CD4-positive, alpha-beta T cell treated with Interleukin-17A for 1 hour (primary cell): ENCODE measurements at places on chromosomes 3 and 15.

DNA sequence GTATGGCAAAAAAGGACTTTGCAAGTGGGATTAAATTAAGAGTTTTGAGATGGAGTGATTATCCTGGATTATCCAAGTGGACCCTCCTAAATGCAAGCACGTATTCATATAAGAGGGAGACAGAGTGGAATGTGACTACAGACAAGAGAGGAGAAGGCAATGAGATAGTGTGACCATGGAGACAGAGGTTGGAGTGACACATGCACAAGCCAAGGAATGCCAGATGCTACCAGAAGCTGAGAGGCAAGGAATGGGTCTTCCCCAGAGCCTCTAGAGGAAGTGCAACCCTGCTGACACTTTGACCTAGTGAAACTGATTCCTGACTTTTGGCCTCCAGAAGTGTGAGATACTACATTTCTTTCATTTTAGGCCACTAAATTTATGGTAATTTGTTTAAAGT, 117.2 kb downstream of the UACA start:
- DNase-seq = no peak

- DNase-seq = peak; percentile 73
These were observed 30.2 kb upstream of the ZNF609 start for GRCh38 chr15:64430000-64430735.

GRCh38 chr3:106025151-106025722, 156.4 kb upstream of the CBLB start:
- DNase-seq = no peak

DNA sequence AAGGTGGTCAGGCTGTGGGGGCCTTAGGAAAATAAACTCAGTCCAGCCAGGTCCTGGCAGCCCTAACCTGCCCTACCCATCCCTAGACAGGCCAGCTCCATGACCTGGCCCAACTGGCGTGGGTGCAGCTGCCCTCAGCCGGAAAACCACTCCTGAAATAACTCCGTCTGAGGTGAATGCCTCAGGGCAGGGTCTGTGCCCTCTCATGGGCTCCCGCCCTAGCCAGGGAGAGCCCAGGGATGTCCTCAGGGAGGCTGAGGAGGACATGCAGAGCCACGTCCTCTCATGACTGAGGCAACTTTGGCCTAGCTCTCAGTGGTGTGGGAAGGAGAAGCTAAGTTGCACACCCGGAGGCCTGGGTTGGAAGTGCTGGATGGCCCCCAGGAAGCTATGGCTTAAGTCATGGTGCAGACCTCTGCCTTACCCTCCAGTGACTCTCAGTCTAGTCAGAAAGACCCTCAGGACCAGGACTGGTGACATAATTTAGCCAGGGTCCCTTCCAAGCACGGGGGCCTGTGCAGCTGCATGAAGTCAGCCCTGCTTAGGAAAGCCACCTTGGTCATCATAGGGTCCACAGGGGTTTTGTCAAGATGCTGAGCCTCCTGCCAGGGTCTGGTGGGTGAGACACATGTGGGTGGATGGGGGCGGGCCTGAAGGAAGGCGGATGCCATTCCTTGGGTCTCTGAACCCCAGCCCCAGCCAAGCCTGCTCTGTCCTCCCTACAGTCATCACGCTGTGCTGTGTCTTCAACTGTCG, 7.4 kb downstream of the TMIE start:
- no peak for DNase-seq

- peak; percentile 12 for DNase-seq
These were observed 843 bp downstream of the GLCE start for GRCh38 chr15:69161079-69161877.

DNA sequence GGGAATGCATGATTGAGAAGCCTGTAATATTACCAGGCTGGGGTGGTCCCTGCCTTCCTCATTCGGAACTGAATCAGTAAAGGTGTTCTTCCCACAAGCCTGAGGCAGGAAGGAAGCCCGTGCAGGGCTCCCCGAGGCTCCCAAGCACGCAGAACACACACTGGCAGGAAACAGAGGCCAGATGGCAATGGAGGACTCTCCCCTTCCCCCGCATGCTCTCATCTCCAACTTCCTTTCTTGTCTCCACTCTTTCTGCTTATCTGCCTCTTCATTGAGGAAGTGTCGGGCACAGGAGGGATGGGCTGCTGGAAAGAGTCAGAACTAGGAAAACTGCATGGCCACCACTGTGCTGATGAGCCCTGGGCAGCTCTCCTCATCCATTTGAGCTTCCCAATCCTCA, 123.5 kb downstream of the NUP210 start:
- no peak for DNase-seq

- no peak for DNase-seq
These were observed 21.2 kb upstream of the LMOD3 start for GRCh38 chr3:69143612-69144011.

GRCh38 chr3:42562047-42562907, 19.5 kb downstream of the SEC22C start:
- no peak for DNase-seq

- DNase-seq = no peak
These were observed 39.6 kb upstream of the GPR149 start for GRCh38 chr3:154469585-154469984.

DNA sequence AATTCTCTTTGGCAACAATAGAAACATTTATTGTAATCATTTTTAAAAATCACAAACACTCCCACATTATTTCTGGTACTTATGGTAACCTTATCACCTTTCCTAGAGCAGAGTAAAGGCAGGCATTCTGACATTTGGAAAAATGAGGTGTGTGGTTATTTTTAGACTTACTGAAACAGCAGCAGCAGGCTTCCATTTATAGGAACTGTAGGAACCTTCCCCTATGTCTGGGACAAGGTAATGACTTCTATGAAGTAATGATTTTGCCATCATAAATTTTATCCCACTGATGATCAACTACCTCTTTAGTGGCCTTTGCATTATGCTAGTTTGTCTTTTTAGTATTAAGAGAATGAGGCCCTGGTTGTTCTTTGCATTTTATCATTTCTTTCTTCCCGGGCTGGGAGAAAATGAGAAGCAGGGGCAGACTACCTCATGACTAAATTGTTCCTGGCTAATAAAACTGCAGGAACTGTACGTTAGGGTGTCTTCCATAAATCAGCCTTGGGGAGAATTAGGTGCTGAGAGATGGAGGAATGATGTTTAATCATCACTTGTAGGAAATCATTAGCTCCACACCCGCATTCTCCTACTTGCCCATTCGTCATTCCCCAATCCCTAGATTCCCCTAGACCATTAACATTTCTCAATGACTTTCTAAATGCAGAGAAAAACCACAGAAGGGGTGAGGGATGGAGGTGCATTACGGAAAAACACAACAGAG, 680.3 kb downstream of the AGBL1 start:
- no peak for DNase-seq

DNA sequence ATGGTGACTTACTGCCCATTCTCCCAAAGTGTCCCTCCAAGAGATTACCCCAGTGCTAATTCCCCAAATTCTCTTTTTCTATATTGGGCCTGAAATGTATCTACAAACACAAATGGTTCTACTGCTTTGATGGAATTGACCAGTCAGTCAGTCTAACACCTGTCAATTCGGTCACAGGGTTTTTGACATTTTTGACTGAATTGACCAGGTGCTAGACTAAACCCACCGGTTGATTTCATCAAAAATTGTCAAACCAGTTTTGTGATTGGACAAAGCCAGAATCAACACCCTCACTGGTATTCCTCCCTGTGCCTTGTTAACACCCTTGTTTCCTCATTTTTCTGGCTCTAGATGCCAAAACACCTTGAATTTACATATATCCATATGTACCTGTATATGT, 398.4 kb upstream of the NR2F2 start:
- no peak for DNase-seq

GRCh38 chr15:44186705-44187104, 8.4 kb downstream of the FRMD5 start:
- DNase-seq = no peak

GRCh38 chr15:53917109-53917508, 61.1 kb upstream of the UNC13C start:
- DNase-seq = no peak

DNA sequence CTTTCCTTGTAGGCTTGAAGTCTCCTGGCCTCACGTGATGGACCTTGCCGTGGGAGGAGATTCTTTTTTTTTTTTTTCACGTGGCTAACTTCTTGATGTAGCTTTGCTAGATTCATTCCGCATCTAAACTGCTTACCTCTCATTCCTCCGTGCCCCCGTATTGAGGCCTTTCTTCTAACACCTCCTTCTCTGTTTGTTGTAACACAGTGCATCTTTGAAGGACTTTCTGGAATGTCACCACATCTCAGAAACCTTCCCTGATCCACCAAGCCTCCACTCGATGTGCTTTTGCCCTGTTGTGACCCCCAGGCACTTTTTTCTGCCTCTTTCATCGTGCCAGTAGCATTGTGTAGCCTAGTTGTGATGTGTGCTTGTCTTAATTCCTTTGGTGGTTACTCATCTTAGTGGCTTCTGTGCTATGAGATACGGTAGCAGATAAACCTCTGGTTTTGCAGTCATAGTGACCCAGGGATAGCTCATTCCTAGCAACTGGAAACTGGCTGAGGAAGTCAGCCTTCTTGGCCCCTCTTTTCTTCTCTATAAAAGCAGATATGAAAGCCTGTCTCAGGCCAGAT, 1.6 kb upstream of the BNC1 start:
- DNase-seq = no peak

- DNase-seq = no peak
These were observed 415.2 kb downstream of the RAP2B start for GRCh38 chr3:153577059-153577736.

DNA sequence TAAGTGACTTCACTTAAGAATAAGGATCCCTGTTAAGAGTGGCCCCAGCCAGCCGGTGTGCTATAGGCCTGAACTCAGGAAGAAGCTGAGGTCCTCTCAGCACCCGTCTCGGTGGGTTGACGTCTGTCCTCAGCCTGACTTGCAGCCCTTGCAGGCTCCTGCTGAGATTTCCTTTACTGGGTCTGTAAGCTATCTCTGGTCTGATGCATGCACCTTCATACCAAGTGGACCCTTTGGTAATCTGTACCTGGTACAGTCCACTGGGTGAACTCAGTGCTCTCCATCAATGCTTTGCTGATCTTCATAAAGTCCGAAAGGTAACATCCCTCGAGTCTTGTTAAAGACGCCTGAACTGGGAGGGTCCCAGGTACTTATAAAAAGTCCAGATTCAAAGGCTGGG, 212.0 kb upstream of the PPP2R3A start:
- no peak for DNase-seq

GRCh38 chr3:160768918-160769317, 12.9 kb downstream of the PPM1L start:
- DNase-seq = no peak

- no peak for DNase-seq
These were observed 127.8 kb downstream of the RBMS3 start for GRCh38 chr3:29408676-29409075.

- DNase-seq = no peak
These were observed 494.9 kb downstream of the DIPK2A start for GRCh38 chr3:144466540-144466939.

GRCh38 chr3:39499651-39500273, 32.3 kb downstream of the MOBP start:
- DNase-seq = no peak

DNA sequence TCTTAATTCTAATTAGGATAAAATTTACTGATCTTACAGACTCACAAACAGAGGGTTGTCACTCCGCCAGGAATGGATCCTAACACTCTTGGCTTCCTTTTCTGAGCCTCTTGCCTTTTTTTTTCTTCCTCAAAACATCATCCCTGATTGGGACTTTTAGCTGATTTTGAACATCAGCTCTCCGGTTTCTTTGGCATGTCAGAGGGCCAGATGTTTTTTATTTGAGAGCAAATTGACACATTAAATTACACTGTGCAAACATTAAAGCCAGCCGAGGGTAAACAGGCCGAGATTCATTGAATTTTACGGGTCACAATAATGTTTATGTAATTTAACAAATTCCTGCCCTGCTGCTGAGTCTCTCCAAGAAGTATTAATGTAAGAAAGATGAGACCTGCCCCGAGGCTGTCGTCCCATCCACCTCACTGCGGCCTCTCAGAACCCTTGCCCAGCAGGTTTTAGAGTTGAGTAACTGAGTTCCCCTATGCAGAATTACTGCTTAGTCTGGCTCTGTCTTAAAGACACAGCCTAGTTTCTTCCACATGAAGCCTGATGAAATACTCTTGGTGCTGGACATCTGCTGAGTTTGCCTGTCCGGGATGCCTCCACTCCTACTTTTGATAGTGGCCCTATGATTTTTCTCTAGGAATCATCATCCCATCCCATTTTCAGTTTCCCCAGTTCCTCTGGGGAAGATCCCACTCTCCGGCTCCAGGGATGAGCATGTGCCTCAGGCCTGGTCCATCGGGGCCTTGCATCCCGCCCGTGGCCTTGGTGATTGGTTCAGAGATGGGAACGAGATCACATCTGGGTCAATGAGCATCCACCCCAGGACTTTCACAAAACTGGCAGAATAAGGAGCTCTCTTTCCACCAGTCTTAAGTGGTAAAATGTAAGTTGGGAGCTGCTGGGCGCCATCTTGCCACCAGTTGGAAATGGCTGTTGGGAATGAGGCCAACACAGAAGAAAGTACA, 226.6 kb upstream of the TLE3 start:
- no peak for DNase-seq

DNA sequence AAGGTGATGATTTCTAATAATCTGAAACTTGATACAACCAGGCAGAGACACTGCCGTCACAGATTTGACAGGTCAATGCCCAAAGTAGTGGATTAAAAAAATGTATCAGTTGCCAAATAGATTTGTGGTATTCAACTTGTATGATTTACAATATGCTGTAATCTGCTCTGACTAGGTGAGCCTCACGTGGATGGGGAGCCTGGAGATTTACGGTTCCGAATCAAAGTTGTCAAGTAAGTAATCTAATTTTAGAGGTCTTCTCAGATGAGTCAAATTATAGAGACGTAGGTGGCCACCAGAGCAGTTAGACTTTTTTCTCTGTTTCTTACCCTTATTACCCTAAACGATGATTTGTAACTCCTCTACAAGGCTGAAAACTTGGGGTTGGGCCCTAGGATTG, 12.0 kb downstream of the DNAJB11 start:
- no peak for DNase-seq

DNA sequence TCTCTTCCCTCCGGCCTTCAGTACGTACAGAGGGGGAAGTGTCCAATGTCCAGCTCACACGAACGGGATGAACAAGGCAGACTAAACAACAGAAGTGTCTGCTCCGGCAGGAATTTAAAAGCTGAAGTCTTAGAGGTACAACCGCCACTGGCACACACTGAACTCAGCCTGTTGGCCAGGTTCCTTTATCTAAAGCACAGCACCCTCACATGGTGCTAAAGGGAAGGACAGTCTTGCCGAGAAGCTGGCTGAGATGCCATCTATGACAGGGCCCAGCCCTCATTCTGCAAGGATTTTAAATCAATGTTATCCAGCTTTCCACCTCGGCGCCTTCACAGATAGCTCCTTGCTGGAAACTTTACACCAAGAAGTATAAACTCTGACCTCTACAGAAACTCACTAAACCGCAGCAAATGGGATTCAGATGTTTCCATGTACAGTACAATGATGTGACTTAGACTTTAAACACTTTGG, 2.8 kb downstream of the ADAMTS17 start:
- DNase-seq = peak; percentile 78
